ENCODE measurements at places on chromosomes 12 and 14.
A peak's percentile ranks its signal among the peaks of the same experiment; 100 is the strongest.

- H3K27me3 ChIP-seq: peaks cover 20% of the 10 kb centered on the region
- H3K4me3 ChIP-seq: no peak overlapping the region
- H3K27ac ChIP-seq: no peak overlapping the region
- H3K36me3 ChIP-seq: no peaks in the 10 kb centered on the region
Measured at GRCh38 chr14:23335623-23336022, 14.4 kb downstream of the PABPN1 start.

DNA sequence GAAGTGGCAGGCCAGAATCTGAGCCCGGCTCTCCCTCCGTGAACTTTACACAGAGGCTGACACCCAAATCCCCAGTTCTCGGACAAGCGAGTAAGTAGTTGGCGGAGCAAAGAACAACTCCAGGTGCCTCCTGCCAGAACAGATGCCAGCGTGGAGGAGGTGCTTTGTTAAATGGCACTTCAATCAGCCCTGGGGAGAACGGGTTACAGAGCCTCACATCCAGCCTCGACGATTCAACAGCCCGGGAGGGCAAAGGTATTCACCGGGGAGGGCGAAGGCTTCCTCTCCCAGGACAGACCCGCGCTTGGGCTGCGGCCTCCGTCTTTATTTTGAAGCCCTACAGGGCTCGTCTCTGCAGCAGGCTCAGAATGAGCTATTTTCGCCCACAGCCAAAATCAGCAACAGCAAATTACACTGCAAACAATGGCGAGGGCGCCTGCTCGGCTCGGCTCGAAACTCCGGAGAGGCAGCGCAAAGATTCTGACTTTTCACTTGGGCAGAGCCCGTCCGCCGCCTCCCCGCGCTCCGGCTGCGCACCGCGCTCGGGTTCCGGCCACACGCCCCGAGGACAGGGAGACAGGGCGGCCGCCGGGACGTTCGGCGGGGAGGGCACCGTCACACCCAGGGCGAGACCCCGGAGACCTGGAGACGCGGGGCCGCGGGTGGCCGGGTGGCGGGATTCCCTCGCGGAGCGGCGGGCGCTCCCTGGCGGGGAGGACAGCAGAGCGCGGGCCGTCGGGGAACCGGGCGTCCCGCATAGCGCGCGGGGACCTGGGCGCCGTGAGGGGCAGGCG, 811 bp downstream of the TMCC3 start:
- no peaks in the 10 kb centered on the region for H3K36me3 ChIP-seq
- peak overlapping the region; percentile 71 for H3K4me3 ChIP-seq
- no peak overlapping the region for H3K27ac ChIP-seq
- peak; percentile 44 for DNase-seq
- peaks cover 85% of the 10 kb centered on the region for H3K27me3 ChIP-seq

DNA sequence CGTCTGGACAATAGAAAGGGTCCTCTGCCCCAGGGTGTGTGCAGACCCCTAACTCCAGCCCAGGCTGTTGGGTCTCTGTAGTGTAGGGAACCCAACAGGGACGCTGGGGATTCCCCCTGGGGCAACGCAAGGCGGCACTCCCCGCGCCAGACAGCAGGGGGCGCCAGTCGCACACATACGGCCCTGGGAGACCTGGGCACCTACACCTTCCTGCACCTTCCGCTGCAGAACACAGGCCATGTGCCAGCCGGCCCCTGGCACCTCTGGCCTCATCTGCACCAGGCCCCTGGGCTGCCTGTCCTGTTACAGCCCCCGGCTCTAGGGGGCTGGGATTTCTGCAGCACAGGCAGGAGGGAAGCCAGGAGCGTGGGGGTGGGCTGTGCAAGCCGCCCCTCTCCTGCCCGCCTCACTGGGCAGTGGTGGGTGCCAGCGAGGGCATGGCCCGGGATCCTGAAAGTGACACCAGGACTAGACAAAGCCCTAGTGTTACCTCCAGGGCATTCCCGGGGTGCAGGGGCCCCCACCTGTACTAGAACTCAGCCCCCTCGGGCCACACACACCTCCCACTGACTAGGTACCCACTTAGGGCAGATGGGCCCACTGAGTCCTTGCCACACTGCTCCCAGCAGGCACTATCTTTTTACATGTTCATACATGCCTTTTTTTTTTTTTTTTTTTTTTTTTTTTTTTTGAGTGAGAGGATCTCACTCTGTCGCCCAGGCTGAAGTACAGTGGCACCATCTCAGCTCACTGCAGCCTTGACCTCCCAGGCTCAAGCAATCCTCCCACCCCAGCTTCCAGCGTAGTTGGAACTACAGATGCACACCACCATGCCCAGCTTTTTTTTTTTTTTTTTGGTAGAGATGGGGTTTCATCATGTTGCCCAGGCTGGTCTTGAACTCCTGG, 37.5 kb downstream of the CCNK start:
- H3K27me3 ChIP-seq: no peaks in the 10 kb centered on the region
- no peaks in the 10 kb centered on the region for H3K36me3 ChIP-seq

- no peaks in the 10 kb centered on the region for H3K27me3 ChIP-seq
- no peak overlapping the region for H3K27ac ChIP-seq
- no peak for DNase-seq
- H3K4me3 ChIP-seq: no peak overlapping the region
- no peaks in the 10 kb centered on the region for H3K4me1 ChIP-seq
- no peaks in the 10 kb centered on the region for H3K36me3 ChIP-seq
Measured at GRCh38 chr12:58570411-58570810, 349.9 kb downstream of the LRIG3 start.

DNA sequence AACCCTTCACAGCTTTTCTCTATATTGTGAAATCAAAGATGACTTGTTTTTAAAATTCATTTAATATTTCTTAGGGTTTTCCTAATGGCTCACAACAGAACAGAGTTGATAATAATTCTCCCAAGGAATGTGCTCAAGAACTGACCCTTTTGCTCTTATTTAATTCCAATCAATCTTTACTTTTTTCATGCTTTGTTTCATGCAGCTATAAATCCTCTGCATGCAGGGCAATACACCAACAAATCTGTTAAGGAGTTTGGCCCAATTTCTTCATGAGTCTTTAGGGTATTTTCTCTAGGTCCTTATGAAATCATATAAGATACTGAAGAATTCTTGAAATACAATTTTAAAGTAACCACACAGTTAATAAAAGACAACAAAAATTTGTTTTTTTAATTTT, 264.2 kb downstream of the SLC6A15 start:
- no peaks in the 10 kb centered on the region for H3K27me3 ChIP-seq
- DNase-seq: no peak
- H3K36me3 ChIP-seq: no peaks in the 10 kb centered on the region
- H3K4me1 ChIP-seq: no peaks in the 10 kb centered on the region
- H3K27ac ChIP-seq: no peak overlapping the region

DNA sequence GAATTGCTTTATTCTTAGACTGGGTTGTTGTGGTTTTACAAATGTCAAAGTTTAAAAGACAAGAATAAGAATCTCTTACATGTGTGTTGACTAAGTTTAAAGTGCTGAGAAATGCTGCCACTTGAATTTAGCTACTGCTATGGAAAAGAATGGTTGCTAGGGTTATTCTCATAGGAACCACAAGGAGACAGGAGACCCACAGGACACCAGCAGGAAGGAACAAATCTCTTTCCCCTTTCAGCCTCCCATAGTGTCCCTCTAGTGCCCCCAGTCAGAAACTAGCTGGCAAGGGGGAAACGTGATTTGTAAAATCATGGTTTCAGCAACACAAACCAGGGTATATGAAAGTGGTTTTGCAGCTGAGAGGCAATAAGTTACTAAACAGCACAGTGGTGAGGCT, 102.7 kb downstream of the ST8SIA1 start:
- H3K36me3 ChIP-seq: no peaks in the 10 kb centered on the region
- H3K4me1 ChIP-seq: no peaks in the 10 kb centered on the region
- H3K4me3 ChIP-seq: no peak overlapping the region
- peaks cover 3% of the 10 kb centered on the region for H3K27me3 ChIP-seq

GRCh38 chr12:49636574-49636973, 13.2 kb downstream of the PRPF40B start:
- peak; percentile 12 for DNase-seq
- H3K4me1 ChIP-seq: peaks cover 7% of the 10 kb centered on the region
- H3K4me3 ChIP-seq: no peak overlapping the region

- H3K36me3 ChIP-seq: peaks cover 10% of the 10 kb centered on the region
- peak; percentile 32 for DNase-seq
- no peaks in the 10 kb centered on the region for H3K27me3 ChIP-seq
- peaks cover 54% of the 10 kb centered on the region for H3K4me1 ChIP-seq
Measured at GRCh38 chr14:71399057-71399487, 491.8 kb downstream of the PCNX1 start.

DNA sequence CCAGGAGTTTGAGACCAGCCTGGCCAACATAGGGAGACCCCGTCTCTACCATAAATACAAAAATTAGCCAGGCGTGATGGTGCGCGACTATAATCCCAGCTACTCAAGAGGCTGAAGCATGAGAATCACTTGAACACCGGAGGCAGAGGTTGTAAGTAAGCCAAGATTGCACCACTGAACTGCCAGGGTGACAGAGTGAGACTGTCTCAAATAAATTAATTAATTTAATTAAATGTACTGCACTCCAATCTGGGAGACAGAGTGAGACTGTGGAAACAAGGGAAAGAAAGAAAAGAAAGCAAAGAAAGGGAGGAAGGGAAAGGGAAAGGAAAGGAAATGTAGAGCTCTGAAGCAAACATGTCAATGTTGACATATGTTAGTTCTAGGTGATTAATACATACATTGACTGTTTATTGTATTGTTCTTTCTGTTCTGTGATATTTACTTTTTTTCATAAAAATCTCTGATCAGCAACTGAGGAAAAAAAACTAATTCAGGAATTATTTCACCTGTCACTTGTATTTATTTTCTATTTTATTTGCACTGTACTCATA, 99.6 kb downstream of the DENND5B start:
- no peaks in the 10 kb centered on the region for H3K4me1 ChIP-seq
- H3K27ac ChIP-seq: no peak overlapping the region

DNA sequence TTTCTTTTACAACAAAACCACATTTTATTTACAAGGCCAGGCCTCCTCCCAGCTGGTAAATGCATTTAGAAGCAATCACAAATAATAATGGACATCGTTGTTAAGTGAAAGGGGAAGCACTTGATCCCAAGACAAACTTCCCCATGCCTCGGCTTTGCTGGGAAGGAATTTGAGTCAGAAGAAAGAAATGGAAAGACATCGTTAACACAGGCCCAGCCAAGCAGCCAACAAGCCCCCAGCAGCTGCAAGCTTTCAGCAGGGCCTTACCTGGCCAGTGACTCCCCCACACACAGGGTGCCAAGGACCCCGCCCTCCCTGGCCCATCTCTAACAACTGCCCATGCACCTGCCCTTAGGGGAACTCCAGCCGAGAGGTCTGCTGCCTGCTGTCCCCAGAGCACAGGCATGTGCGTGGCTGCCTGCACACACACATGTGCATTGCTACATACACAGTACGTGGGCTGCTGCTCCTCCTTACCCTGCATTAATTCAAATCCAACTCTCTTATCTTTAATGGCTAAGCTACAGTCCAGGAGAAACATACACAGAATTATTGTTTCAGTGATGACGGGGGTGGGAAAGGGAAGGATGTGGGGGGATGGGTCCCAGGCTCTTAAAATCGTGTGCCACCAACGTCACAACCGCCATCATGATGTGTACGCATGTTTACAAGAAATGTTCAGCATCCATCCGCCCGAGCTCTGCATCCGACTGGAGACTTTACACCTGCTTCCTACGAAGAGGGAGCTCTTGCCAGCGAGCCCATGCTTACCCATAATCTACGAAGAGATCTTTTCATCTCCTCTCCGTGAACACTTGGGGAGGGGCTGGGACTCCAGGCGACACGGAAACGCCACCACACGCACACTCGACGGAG, 9.8 kb downstream of the BCL11B start:
- DNase-seq: peak; percentile 93
- no peaks in the 10 kb centered on the region for H3K27me3 ChIP-seq
- peak overlapping the region; percentile 92 for H3K4me3 ChIP-seq
- peaks cover 87% of the 10 kb centered on the region for H3K4me1 ChIP-seq
- H3K27ac ChIP-seq: peak overlapping the region; percentile 100

- H3K27ac ChIP-seq: peak within 1 kb of the TSS; percentile 30
- H3K4me3 ChIP-seq: no peak within 1 kb of the TSS
- no peak for DNase-seq
Measured at GRCh38 chr14:22883173-22883976, at the start of gene REM2. Gene REM2 (plus strand): TSS chr14:22883222. CDS start chr14:22883288, 66 bp downstream.

DNA sequence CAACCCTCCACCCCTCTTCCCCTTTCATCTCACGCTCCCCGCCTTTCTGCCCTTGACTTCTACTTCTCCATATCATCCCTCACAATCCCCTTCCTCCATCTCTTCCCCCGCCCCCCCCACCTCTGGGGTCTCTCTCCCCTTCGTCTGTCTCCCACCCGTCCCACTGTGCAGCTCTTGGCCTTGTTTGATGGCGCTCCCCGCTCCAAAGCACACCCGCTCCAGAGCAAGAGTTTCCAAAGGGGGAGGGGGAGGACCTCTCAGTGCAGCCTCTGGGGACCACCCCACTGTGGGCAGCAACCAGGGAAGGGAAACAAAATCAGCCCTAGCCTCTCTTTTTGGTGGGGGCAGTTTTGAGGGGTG, 774 bp downstream of the CHGA start:
- no peak for DNase-seq
- H3K27ac ChIP-seq: no peak overlapping the region

GRCh38 chr14:92986254-92987147, 63.6 kb downstream of the CHGA start:
- no peaks in the 10 kb centered on the region for H3K4me1 ChIP-seq
- H3K27me3 ChIP-seq: no peaks in the 10 kb centered on the region
- H3K27ac ChIP-seq: no peak overlapping the region
- DNase-seq: no peak
- H3K36me3 ChIP-seq: peaks cover 6% of the 10 kb centered on the region

- H3K27ac ChIP-seq: no peak overlapping the region
- H3K36me3 ChIP-seq: peaks cover 37% of the 10 kb centered on the region
- H3K27me3 ChIP-seq: no peaks in the 10 kb centered on the region
- no peaks in the 10 kb centered on the region for H3K4me1 ChIP-seq
- no peak for DNase-seq
Measured at GRCh38 chr12:124328636-124329035, 33.7 kb downstream of the RFLNA start.

DNA sequence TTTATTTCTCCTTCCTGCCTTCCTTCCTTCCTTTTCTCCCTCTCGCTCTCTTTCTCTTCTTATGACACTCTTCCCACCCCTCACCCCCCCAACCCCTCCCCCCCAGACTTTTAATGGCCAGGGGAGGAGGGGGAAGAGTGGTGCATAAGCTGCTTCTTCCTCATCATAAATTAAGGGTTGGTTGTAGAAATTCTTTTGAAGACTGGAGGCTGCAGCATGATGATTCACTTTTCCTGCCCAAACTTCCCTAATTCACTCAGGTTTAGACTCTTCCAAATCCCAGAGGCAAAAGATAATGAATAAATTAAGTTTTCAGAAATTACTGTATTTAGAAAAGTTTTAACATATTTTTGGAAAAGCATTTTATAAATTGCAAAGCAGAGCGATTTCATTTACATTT, 58.2 kb downstream of the GRIP1 start:
- no peak for DNase-seq
- no peaks in the 10 kb centered on the region for H3K4me1 ChIP-seq
- no peaks in the 10 kb centered on the region for H3K36me3 ChIP-seq
- no peak overlapping the region for H3K4me3 ChIP-seq

GRCh38 chr14:102910442-102910841, 12.0 kb upstream of the AMN start:
- DNase-seq: no peak
- H3K4me1 ChIP-seq: no peaks in the 10 kb centered on the region
- H3K4me3 ChIP-seq: no peak overlapping the region
- peaks cover 15% of the 10 kb centered on the region for H3K36me3 ChIP-seq
- no peaks in the 10 kb centered on the region for H3K27me3 ChIP-seq

- H3K27ac ChIP-seq: no peak overlapping the region
- peaks cover 3% of the 10 kb centered on the region for H3K27me3 ChIP-seq
- H3K4me1 ChIP-seq: no peaks in the 10 kb centered on the region
- no peak overlapping the region for H3K4me3 ChIP-seq
- DNase-seq: no peak
Measured at GRCh38 chr12:100460702-100461101, 13.0 kb upstream of the NR1H4 start.

- H3K27me3 ChIP-seq: no peaks in the 10 kb centered on the region
- no peak overlapping the region for H3K27ac ChIP-seq
- H3K4me1 ChIP-seq: peaks cover 62% of the 10 kb centered on the region
Measured at GRCh38 chr14:73764406-73765280, 50.5 kb upstream of the PNMA1 start.

Measured in activated naive CD4-positive, alpha-beta T cell treated with anti-CD3 and anti-CD28 coated beads, Interleukin-2, amount 10 ng/mL, durations not matched to agents 7 days and 5 days (primary cell).